ENCODE measurements at places on chromosomes 2 and 18.
A peak's percentile ranks its signal among the peaks of the same experiment; 100 is the strongest.

GRCh38 chr2:54915101-54915500 lies 135.2 kb downstream of the RTN4 start:
- no peak for DNase-seq

GRCh38 chr2:18441583-18441982 lies 118.9 kb downstream of the RDH14 start:
- DNase-seq = no peak

- no peak for DNase-seq
These were observed 25.1 kb downstream of the COLEC12 start for GRCh38 chr18:475202-476031.

- no peak for DNase-seq
These were observed 496 bp upstream of the ITGA4 start for GRCh38 chr2:181456660-181457120.

GRCh38 chr18:25935356-25935755 lies 155.1 kb downstream of the SS18 start:
- DNase-seq = no peak

- DNase-seq = no peak
These were observed 92.1 kb downstream of the AOX1 start for GRCh38 chr2:200677721-200678532.

DNA sequence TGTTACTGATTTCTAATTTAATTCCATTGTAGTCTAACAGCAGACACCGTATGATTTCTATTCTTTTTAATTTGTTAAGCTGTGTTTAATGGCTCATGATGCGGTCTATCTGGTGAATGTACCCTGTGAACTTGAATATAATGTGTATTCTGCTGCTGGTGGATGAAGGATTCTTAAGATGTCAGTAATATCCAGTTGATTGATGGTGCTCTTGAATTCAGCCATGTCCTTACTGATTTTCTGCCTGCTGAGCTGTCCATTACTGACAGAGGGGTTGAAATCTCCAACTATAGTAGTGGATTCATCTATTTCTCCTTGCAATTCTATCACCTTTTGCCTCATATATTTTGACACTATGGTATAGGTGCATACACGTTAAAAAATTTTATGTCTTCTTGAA lies 373.3 kb upstream of the RAB12 start:
- DNase-seq = no peak

- no peak for DNase-seq
These were observed 160.8 kb upstream of the MAPRE2 start for GRCh38 chr18:34880403-34880802.

GRCh38 chr2:25056098-25056821 lies 14.4 kb downstream of the EFR3B start:
- no peak for DNase-seq

- DNase-seq = no peak
These were observed 18.0 kb upstream of the ACKR3 start for GRCh38 chr2:236551471-236552211.

- no peak for DNase-seq
These were observed 207.1 kb downstream of the RAD51AP2 start for GRCh38 chr2:17311106-17311619.

DNA sequence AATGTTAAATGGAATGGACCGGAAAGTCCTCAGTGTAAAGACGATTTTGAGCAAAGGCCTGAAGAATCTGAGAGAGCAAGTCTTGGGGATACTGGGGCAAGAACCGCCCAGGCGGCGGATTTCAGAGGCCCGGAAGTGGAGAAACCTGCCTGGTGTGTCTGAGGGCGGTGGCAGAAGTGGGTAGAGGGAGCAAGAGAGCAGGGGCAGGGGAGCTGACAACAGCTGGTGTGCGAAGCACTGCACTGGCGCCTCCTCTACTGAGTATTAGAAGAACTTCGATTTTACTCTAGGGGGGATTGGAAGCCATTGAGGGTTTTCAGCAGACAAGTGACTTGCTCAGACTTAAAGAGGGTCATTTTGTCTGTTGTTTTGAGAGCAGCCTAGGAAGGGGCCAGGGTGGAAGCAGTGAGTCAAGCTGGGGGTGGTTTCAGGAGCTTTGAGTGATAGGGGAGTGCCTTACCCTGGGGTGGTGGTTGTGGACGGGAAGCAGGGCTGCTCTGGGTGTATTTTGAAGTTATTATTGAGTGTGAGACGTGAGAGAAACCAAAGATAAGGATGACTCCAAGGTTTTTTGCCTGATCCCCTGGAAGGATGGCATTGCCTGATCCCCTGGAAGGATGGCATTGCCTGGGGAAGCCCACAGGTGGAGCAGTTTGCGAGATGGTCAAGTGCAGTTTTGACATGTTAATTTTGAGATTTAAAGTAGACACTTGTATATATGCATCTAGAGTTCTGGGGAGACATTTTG lies 52.5 kb downstream of the ZNF236 start:
- peak; percentile 33 for DNase-seq

GRCh38 chr2:181268174-181268867 lies 188.9 kb upstream of the ITGA4 start:
- no peak for DNase-seq

GRCh38 chr2:79860228-79861058 lies 347.6 kb downstream of the CTNNA2 start:
- DNase-seq = peak; percentile 17

- DNase-seq = no peak
These were observed 60.2 kb downstream of the PRPF40A start for GRCh38 chr2:152657043-152657442.

- DNase-seq = no peak
These were observed 254.8 kb downstream of the GLI2 start for GRCh38 chr2:120990451-120990871.

GRCh38 chr18:40375837-40376236 lies 1579.2 kb upstream of the PIK3C3 start:
- DNase-seq = no peak

DNA sequence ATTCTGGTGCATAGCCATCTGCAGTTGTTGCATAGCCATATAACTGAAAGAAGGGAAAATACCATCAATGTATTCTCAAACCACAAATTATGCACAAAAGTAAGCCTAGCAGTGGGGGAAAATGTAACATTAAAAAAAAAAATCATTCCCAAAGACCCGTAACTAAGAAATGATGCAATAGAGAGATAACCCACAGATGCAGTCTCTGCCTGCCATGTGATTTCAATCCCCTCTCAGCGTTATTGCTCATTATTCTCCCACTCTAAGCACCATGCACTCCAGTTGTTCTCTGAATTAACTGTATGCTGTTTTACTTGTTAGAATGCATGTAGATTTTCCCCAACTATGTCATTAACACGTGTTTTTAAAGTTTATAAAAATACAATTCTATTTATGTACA lies 14.1 kb downstream of the DSC1 start:
- DNase-seq = no peak

GRCh38 chr2:19749507-19749836 lies 152.3 kb downstream of the TTC32 start:
- DNase-seq = no peak

- no peak for DNase-seq
These were observed 4.7 kb downstream of the SNORC start for GRCh38 chr2:232874677-232875223.

DNA sequence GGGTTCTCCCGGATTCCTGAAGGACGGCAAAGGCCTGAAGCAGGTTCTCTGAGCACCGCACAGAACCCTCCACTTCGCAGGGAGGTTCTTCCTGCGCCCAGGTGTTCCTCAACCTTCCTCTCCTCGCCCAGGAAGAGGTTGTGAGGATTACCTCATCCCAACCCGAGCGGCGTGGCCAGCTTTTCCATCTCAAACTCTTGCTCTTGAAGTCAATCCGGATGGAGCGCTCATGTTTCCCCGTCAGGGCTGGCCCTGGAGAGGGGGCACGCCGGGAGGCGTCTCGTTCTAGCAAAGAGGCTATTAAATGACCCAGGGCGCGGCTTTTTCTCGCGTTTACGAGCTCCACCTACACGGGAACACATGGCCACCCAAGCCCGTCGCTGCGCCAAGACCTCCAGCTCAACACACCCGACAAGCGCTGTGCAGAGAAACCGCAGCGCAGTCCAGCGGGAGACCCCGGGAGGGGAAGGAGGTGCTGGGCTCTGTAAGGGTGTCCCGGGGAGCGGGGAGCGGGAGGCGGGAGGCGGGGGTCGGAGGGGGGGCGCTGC lies 540 bp upstream of the RAB10 start:
- DNase-seq = peak; percentile 90

GRCh38 chr2:41716497-41716896 lies 331.3 kb upstream of the PKDCC start:
- DNase-seq = peak; percentile 18

DNA sequence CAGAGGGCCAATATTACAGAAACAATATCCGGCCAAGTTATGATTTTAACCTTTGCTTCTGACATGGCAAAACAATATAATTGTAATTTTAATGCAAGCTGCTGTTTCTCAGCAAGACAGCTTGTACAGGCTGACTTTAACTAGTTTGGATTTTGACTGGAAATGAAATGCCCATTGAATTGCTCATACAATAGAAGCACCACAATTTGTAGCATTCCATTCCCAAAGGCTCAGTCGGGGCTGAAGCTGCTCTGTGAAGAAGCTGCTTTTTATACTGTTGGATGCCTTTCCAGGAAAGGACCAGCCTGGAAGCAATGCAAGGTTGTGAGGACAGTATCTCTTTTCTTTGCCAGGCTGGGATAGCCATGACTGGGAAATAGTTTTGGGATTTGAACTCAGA lies 677.0 kb upstream of the FANCL start:
- DNase-seq = no peak

- no peak for DNase-seq
These were observed 10.7 kb downstream of the LYPD1 start for GRCh38 chr2:132659331-132659730.

DNA sequence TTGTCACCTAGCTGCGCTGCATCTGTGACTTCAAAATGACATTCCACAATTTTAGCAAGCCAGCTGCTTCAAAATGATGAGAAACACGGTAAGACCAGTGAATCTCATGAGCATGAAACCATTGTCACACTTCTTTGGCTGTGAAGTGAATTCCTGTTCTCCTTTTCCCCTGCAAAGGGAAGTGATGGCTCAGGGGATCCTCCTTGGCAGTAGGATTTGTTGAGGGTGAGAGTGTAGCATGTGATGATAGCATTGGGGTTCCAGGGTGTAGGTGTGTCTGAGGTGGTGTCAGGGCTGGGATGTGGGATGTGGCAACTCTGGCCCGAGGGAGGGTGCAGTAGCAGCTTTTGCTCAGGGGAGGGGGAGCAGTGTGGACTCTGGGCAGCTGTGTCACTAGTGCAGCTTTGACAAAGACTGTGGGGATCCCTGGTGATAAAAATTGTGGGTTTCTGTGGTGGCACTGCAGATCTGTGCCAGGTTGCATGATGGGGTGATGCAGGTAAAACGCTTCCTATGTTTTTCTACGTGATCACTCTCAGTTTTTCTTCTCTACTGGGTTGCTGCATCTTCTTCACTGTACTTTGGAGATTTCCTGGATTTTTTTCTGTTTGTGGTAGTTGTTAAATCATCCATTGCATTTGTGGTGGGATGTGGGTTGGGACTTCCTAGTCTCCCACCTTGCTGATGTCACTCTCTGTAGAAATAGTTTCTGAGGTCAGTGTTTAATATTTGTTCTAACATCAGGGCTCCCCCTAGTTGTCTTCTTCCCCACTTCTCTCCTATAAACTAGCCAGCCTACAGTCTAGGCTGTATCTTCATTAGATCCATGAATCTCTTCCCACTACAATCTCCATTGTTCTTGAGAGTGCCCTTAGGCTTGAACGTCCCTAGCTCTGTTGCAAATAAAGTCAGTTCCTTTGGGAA lies 107.0 kb downstream of the ACTR3 start:
- no peak for DNase-seq

DNA sequence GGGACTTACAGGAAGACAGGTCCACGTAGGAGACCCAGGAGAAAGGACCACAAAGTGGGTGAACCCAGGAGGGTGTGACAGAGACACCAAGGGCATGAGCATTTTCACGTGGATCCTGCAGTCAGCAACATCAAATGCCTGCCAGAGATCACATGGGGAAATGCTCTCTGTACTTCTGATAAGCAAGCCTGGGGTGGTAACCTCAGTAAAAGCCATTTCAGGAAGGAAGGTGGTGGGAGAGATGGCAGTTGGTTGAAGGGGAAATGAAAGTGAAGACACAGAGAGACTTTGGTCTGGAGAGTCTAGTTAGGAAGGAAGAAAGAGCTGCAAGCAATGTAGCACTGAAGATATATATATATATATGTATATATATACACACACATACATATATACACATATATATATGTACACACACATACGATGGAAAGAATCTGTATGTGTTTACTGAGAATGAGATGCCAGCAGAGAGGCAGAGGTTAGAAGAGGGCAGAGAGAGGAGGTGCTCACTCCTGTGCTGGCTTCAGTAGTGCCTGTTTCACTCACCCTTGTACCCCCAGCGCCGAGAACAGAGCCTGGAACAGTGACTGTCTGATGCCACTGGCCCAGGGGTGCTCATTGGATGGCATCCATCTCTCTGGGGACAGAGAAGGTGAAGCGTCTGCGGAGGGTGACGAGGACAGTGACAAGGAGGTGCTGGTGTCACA lies 314.9 kb downstream of the AFF3 start:
- DNase-seq = no peak

DNA sequence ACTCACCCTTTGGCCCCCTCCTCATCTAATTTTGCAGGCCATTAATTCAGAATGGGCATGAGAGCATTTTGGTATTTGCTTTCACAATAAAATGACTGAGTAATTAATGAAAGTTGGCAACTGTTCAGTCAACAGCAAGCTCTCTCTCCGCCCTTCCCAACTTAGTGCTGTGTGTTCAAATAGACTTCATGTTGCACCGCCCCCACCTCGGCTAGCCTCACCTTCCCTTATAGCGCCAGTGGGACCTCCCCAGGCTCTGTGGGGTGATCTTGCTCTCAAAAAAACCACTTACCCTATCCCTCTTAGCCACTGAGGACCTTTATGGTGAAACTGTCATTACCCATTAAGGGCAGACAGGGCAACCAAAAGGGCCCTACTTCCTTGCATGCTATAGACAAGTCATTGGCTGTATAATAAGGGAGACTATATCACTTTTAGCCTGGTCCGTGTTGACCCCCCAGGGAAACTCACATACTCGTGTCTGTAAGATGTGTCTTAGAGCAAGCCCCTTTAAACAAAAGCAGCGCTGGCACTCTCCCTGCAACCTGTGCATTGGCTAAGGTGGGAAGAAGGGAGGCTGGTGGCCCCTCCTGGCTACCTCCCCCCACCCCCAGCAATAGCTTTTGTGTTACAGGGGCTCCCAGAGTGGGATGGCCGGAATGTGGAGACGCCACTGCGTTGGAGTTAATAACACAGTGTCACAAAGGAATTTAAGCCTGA lies 15.2 kb downstream of the EN1 start:
- DNase-seq = no peak
